ENCODE measurements at places on chromosomes 7 and 10. TPM values are rescaled to one million over a fixed set of nuclear protein-coding genes. Genes with fewer than 3 reads are reported as not detected.

The C10orf67 gene
- not detected for total RNA-seq

The ASB10 gene
- not detected for total RNA-seq

The LIPJ gene
- not detected for total RNA-seq

The PLAC9 gene
- 5.3 TPM for total RNA-seq

The DYDC2 gene
- not detected for total RNA-seq

The PKD2L1 gene
- total RNA-seq = not detected

The ANKRD30A gene
- not detected for total RNA-seq

The TET1 gene
- total RNA-seq = 0.21 TPM

The ABCB1 gene
- 5.1 TPM for total RNA-seq

The CFAP43 gene
- 0.07 TPM for total RNA-seq
